ENCODE measurements at places on chromosomes 7 and 10. TPM values are rescaled to one million over a fixed set of nuclear protein-coding genes. Genes with fewer than 3 reads are reported as not detected.
A peak's percentile ranks its signal among the peaks of the same experiment; 100 is the strongest.

Gene PPP1R9A
- total RNA-seq: 30.6 TPM

Gene MPP7
- 36.8 TPM for total RNA-seq

Gene PILRB
- total RNA-seq: 38.1 TPM

Gene MLXIPL
- total RNA-seq: 11.1 TPM

Gene BTBD16
- total RNA-seq: 0.35 TPM

DNA sequence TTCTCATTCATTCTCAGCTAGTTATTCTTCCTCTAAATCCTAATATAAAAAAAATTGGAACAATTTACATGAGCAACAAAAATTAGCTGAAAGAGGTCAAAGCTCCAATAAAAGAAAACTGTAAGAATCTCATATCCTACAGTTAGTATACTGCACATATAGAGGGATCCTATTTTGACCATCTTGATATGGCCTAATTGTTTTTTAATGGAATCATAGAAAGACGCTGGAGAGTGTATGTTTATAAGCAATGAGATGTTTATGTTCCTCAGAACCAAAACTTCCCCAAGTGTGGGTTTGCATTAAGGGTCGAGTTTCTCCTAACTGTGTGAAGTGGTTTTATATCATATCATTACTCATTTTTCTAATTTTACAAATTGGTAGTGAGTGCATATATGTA is 102.5 kb downstream of the VIM start:
- DNase-seq: no peak

DNA sequence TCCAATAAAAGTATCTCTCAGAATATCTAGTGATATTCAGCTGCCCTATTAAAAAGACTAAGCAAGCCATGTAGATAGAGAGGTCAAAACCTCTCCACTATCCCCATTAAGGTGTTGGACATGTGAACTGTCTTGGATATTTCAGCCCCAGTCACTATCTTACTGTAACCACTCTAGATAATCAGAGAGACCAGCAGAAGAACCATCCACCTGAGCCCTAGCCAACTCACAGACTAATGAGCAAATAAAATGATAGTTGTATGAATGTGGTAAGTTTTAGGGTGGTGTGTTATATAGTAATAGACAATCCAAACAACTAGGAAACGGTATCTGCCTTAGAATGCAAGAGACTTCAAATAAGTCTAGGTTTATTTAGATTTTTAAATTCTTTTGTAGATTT is 268.6 kb upstream of the KLF14 start:
- no peak for DNase-seq

- no peak for DNase-seq
Measured at GRCh38 chr7:28061824-28062196, 118.8 kb downstream of the JAZF1 start.

- peak; percentile 78 for DNase-seq
Measured at GRCh38 chr10:128263891-128264688, 137.9 kb upstream of the MKI67 start.

- no peak for DNase-seq
Measured at GRCh38 chr10:82821043-82821442, 946.0 kb downstream of the NRG3 start.

DNA sequence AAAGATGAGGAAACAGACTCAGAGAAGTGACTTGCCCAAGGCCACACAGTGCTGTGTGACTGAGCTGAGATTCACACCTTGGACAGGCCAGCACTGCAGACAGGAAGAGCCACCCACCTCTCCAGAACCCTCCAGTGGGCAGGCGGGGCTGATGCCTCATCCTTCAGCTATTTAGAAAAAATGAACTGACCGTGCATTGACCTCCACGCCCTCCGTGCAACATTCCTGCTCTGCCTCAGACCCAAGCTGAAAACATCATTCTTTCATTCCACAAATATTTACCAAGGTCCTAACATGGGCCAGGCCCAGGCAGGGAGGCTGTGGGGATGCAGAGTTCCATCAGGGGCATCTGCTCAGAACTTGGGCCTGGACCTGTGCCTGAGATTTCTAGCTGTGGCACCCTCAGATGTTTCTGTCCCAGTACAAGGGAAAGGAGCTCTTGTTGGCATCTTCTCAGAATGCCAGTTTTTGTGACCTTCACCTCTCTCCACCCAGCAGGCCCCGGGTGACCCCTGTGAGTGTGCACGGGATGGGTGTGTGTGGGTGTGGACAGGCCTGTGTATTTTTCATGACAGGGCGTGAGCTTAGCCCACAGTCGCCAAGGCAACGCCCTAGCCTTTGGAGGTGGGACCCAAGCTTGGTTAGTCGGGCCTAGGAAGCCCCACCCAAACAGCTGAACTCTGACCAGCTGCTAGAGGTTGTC is 6.5 kb downstream of the VSIR start:
- DNase-seq: peak; percentile 82

DNA sequence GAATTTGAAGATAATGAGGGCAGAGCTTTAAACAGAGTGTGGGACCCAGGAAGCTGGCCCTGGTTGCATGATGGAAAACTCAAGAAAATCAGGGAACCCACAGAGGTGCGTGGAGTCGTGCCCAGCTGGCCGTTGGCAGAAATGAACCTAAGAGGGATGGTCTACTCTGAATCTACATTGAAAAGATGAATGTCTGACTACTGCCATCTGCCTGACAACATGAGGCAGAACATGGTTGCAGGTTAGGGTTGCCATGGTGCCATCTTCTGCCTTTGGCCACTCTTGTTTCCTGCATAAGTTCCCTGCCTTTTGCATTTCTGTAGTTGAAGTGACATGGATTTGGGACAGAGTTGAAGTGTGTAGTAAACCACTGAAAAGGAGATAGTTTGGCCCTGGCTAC is 138.5 kb upstream of the COBL start:
- DNase-seq: no peak

DNA sequence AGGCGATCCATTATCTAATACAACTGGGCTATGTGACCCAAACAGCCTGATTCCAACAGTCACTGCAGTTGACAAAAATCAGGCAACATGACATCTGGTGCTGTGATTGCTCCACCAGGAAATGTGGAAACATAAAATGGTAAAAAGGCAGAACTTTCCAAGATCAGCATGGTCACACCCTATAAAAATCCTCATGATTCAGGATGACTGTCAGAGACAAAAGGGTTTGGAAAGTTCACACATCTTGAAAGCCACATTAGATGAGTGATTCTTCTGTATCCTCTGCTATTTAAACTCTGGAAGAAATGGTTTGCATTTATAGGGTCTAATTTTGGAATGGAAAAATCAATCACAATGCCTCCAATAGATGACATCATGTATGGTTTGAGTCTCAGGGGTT is 662.6 kb upstream of the IGFBP3 start:
- no peak for DNase-seq

DNA sequence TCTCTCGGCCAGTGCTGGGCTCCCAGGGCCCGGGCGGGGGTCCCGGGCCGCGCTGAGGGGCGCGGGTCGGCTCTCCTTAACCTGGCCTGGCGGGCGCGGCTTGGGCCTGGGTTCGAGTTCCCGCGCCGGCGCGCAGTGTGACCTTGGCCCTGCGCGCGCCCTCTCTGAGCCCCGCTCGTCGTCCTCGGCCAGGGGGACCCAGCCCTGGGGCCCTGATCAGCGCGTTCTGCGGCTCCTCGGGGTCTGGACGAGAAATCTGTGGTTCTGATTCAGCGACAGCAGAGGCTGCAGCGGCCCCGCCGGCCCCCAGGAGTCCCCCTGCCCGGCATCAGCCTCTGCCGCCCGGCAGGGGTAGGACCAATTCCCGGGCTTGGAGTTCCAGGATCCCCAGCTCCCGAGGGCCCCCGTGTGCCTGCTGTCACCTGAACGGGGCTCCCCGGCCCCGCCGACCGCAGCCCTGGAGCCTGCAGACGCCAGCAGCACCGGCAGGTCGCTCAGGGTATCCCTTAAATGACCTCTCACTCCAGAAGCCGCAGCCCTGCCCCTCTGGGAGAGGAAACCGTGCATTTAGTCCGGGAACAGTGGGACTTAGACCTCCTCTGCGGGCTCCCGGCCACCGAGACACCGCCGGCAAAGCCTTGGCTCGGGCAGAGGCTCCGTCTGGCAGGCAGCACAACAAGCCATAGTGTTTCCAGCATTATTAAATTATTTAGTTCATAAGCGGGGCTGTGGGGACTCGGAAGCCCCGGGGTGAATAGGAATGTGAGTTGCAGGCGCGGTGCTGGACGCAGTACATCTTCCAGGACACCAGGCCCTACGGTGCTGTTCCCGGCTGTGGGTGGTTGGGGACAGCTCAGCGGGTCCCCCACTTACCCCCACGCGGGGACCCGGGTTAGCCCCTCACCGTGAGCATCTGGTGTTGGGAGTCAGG is 572 bp downstream of the CHST12 start:
- DNase-seq: peak; percentile 75

- DNase-seq: no peak
Measured at GRCh38 chr10:60096761-60097513, 190.6 kb upstream of the CCDC6 start.

DNA sequence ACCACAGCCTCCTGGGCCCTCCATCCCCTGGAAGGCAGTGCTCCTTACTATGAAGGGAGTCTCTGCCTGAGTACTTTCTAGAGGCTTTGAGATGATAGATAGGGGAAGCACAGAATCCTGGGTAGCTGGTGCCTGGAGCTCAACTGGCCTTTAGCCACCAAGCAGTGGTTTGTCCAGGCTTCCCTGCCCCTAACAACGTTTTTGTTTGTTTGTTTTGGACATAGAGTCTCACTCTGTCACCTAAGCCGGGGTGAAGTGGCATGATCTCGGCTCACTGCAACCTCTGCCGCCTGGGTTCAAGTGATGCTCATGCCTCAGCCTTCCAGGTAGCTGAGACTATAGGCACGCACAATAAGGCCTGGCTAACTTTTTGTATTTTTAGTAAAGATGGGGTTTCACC is 289.4 kb downstream of the PLXNA4 start:
- DNase-seq: no peak

DNA sequence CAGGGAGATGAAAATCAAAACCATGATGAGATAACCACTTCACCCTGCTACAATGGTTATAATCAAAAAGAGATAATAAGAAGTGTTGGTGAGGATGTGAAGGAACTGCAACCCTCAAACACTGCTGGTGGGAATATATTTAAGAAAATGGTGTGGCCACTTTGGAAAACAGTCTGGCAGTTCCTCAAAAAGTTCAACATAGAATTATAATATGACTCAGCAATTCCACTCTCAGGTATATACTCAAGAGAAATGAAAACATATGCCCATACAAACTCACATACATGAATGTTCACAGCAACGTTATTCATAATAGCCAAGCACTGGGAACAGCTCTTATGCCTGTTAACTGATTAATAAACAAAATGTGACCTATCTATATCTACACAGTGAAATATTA is 104.8 kb downstream of the SLC25A13 start:
- no peak for DNase-seq
